Head of caudate nucleus (tissue), 42 donors: ENCODE measurements at places on chromosomes 3 and 15.

DNA sequence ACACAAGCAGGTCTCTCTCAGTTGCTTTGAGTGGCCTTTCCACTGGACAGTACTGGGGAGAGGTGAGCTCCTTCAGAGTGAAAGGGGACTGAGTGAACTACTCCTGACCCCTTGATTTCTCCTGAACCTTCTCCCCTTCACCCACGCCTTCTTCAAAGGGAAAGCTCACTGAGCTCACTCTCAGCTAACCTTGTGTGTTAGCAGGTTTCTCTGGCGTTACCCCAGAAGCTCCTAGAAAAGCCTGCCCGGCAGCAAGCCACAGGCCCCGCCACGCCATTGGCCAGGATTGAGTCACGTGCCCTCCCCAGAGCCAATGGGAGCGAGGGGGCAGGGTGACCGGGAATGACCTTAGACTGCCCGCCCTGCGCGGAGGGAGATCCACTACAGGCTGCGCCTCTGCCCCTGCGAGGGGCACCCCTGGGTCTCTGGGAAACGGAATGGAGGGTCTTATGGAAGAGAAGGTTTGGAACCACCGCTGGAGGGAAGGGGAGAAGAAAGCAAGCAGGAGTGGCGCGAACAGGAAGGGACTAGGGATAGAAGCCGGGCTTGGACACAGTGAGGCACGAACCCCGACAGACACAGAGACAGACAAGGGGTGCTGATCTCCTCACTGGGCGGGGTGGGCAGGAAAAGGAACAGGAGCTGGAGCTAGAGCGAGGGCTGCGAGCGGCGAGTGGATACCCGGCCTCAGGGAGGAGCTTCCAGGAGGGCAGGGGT lies 17.4 kb upstream of the CLK3 start:
- peak; percentile 94 for DNase-seq

DNA sequence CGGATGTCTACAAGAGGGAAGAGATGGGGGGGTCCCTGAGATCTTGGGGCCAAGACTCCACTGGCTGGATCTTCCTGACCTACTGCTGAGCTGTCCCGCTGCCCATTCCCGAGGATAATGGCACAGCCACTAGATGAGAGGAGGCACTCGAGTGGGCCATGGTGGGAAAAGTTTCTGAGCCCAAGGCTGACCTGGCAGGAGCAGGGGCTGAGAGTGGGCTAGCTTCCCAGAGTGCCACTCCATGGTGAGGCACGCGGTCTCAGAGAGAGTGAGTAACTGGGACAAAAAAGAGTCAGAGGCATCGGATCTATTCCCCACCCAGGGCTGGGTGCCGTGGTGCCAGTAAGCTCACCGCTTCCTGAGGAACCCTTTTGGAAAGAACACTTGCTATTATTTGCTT lies 10.9 kb downstream of the SLC51B start:
- no peak for DNase-seq

GRCh38 chr3:141360888-141361598 lies 7.3 kb upstream of the ZBTB38 start:
- no peak for DNase-seq

DNA sequence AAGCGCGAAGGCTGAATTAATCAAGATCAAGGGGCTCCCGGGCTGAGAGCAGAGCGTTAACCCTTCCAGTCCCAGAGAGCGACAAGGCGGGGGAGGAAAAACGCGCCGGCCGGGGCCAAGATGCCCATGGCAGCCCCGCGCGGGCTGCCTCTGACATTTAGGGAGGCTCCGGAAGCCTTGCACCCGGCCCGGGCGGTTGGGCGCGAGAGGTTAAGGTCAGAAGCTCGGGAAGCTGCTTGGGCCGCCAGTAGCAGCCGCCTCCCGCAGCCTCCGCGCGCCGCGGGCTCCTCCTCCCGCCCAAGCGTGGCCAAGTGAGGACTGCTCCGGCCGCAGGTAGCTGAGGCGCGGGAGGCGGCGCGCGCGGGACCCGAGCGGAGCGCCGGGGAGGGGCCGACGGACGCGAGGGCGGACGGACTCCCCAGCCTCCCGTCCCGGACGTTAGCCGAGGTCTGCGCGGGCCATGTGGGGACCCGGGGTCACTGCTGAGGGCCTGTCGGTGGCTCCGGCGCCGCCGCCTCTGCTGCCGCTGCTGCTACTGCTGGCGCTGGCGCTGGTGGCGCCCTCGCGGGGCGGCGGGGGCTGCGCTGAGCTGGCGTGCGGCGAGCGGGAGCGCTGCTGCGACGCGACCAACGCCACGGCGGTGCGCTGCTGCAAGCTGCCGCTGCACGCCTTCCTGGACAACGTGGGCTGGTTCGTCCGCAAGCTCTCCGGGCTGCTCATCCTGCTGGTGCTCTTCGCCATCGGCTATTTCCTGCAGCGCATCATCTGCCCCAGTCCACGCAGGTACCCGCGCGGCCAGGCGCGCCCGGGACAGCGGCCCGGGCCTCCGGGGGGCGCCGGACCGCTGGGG lies at the start of gene C3orf80:
Gene C3orf80 (plus strand): TSS at position 247 of the 850 bp plus-strand sequence. CDS start 214 bp downstream, at position 461.
- peak; percentile 54 for DNase-seq

DNA sequence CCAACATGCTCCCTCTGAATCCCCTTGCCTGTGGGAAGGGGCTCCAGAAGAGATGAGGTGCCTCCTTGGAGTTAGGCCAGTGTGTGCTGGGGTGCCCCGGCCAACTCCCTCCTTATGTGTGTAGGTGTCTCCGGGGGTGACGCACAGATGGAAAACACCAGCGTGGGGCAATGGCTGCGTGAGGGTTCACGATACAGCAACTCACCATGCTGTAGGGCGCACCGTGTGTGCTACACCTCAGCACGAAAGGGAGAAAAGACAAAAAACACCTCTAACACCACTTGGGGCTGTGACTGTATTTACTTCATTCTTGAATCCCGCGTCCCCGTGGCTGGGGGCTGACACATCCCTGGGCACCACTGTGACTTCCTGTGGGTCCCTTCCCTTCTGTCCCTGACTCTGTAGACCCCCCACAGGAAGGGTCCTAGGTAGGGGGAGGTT lies 1.6 kb upstream of the CALML4 start:
- no peak for DNase-seq

- DNase-seq: no peak
Measured at GRCh38 chr15:51085764-51086163, 8.9 kb downstream of the TNFAIP8L3 start.

DNA sequence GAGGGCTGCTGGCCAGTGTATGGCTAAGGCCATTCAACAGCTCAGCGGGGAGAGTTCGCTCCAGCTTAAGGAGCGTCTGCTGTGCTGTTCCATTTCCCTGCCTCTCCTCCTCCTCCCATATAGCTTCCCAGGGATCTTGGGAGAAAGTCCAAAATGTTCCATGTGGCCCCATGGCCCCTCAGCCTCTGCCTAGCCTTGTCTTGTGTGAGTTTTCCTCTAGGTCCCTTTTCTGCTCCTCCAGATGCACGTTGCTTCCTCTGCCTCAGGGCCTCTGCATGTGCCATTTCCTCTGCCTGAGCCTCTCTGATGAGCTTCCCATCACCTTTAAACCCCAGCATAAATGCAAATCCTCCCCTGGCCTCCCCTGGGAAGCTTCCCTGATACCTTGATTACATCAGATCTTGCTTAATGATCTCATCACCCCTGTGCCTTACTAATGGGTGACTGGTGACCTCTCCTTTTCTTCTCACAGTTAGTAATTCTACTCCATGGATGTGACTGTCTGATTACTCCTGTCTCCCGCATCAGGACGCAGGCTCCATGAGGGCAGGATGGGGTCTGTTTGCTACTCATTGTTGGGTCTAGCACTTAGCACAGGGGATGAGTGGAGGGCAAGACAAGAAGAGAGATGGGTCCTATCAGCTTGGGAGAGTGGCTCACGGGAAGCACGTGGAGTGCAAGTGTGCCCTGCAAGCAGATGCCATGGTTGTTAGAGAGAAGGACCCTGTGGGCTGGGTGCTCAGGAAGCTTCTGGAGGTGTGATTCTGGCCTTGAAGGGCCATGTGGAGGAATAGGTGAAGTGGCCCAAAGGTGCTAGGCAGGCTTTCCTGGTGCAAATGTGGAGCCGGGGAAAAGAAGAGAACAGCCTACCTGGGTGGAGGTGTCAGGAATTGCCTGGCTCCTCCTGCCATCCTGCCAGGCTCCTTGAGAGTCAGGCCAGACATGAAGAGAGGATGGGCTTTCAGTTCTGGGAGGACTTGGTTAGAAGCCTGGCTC lies 23.8 kb downstream of the ITGA11 start:
- no peak for DNase-seq

DNA sequence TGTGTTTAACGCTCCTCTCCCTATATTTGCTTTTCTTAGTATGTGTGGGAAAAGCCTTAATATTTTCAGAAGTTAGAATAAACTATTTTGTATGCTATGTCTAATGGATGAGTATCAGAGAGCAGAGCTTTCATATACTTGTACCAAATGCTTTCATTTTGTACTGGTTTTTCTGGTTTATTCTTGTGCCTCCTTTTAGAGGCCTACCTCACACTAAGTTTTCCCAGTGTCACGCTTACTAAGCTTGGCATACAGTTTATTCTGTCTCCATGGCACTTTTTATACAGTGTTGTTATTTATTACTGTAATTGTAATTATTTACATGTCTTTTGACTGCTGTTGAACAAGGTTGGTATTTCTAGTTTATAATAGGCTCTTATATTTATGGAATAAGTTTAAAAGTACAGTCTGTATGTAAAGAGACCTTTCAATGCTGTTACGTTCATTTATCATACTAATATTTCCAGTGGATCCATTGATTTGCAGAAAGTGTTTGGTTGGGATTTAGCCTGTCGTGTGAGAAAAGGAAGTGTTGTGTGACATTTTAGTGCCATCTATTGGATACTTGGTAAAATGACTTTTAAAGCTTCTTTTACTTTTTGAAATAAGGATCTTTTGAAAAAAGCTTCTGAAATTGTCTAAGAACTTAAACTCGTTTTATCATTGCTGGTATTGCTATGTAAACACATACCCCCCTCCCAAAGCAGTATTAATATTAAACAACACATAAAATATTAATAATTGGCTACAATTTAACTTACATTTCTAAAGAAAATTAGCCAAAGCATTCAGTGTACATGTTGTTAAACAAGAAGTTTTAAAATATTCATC lies 5.2 kb upstream of the EBLN2 start:
- DNase-seq: no peak

- DNase-seq: no peak
Measured at GRCh38 chr3:134073583-134073945, 43.8 kb upstream of the SLCO2A1 start.

DNA sequence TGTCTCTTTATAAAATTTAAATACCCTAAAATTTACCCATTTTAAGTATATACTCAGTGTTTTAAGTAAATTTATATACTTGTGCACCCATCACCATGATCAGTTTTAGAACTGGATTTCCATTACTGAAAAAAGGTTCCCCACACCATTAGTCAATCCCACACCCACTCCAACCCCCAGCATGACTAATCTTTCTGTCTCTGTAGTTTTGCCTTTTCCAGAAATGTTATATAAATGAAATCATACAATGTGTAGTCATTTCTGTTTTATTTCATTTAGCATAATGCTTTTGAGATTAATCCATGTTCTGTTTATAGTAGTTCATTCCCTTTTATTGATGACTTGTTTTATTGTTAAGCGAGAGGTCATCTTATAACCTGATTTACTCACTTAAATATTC lies 66.1 kb upstream of the LIMD1 start:
- DNase-seq: no peak

GRCh38 chr15:39786447-39787056 lies 3.9 kb upstream of the FSIP1 start:
- no peak for DNase-seq
